ENCODE measurements at places on chromosomes 6 and 20.

DNA sequence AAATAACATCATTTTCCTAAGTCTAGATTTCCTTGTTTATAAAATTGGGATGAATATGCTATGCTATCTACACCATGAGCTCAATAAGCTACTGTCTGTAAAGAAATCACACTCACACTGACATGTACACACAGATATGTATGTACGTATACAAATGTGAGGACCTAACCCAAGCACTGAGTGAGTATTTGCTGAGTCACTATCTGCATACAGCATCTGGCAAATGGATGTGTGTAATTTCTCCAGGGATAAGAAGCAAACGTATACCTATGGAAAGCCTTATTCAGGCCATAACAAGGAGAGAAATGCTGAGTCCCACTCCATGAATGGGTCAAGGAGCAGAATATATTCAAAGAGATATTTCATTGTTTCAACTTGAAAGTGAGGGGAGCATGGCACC lies 153.9 kb downstream of the LPA start:
- DNase-seq, result no peak

DNA sequence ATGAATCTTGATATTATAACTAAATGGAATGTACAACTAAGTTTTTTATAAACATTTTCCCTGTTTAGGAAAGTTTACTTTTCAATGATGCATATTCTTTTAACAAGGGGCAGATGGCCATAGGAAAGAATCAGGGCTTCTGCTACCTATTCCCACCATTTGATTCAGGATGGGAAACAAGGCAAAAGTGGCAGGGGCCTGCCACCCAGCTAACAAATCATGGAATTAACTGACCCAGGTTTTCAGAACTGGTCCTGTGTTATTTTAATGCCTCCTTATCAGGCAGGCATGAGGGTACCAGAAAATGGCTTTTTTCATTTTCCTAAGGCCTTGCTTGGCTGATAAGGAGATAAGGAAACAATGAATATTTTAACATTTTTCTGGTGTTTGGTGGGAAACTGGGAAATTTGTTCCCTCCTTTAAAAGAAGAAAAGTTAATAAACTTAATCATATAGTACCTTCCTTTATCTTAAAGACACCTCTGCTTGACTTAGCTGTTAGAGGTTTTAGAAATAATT lies 6.7 kb downstream of the POU3F2 start:
- no peak for DNase-seq

GRCh38 chr20:22684763-22685443 lies 100.5 kb upstream of the FOXA2 start:
- DNase-seq, result no peak

- no peak for DNase-seq
Observed at GRCh38 chr20:36655004-36655403, 9.0 kb upstream of the SLA2 start.

DNA sequence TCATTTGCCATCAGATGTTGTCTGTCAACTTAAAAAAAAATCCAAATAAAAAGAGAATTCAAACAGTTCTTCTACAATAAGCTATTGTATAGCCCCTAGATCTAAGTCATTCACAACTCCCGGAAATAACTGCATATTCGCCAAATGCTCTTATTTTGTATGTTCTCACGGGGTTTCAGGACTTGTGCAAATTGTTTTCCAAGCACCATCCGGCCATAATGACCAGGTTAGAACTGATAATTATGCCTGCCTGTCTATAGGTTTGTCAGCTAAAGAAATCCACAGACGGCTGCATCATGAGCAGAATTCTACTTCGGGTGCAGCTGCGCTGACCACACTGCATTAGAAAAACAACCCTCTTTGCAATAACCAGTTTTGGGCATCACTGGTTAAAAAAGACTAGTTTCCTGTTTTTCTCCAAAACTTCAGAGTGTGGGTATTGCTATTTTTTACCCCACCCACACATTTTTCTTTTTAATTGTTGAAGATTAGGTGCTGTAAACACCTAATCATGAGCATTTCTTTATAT lies 87.7 kb downstream of the HIVEP2 start:
- no peak for DNase-seq

DNA sequence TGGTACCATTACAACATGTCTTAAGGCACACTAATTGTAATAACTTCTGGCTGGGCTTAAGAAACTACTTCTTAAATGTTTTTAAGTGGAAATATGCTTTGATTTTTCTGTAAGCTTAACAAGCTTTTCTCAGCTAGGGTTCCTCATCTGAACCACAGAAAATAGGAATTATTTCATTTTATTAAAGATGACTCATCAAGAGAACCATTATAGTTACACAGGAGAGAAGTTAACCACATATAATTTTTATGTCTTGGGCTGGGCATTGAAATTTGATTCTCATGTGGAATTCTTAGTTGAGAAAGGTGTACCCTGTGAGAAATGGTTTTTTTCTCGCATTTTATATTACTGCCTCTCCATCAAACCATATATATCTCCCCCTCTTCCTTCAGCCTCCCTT lies 75.1 kb downstream of the QKI start:
- DNase-seq, result no peak

DNA sequence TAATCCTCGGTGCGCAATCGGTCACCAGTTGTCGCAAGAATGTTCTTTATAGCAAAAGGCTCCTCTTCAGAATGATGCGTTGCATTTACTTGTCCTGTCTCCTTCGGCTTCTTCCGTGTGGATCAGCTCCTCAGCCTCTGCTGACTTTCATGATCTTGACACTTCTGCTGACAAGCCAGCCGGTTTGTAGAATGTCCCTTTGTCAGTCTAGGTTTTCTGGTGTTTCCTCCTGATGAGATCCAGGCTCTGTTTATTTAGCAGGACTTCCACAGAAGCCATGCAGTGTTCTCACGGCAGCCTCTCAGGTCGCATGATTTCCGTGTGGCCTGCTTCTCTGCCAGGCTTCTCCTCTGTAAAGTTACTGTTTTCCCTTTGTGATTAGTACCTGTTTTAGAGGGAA lies 66.9 kb downstream of the STX11 start:
- DNase-seq, result no peak

DNA sequence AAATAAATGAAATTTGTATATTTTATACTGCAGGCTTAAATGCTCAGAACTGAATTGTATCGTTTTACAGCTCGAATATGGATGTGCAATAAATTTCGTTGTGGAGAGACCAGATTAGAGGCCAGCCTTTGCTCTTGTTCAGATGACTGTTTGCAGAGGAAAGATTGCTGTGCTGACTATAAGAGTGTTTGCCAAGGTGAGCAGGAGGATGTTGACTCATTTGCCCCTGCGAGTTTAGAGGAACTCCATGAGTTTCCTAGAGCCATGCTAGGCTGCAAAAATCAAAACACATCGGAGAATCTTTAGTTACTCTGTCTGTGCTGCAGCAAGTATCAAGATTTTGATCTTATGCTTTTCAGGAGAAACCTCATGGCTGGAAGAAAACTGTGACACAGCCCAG lies 15.4 kb downstream of the ENPP3 start:
- DNase-seq, result no peak

DNA sequence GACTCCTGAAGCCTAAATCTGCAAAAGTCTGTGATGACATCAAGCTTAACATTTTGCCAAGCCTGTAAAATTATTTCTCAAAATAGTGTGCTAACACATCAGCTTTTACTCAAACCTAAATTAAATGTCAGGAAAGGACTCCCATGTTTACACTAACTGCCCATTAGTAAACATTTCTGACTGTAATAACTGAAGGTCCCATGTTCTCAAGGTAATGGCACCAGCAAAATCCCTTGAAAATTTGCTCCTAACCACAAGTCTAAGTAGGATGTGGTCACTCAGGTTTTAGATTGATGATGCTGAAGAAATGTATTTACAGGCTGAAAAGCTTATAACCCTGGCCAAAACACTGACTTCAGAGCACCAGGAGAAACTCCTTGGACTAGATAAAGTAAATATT lies 33.0 kb downstream of the BACH2 start:
- no peak for DNase-seq

DNA sequence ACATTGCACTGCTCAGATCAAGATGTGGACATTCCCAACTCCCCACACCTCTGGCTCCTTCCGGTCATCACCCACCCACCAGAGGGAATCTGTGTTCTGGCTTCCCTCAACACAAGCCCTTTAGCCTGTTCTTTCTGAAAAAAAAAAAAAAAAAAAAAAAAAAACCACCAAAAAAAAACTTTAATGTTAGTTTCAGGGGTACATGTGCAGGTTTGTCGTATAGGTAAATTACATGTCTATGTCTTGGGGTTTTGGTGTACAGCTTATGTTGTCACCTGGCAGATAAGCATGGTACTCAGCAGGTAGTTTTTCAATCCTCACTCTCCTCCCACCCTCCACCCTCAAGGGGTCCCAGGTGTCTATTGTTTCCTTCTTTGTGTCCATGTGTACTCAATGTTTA lies 135.8 kb upstream of the FOXA2 start:
- no peak for DNase-seq

DNA sequence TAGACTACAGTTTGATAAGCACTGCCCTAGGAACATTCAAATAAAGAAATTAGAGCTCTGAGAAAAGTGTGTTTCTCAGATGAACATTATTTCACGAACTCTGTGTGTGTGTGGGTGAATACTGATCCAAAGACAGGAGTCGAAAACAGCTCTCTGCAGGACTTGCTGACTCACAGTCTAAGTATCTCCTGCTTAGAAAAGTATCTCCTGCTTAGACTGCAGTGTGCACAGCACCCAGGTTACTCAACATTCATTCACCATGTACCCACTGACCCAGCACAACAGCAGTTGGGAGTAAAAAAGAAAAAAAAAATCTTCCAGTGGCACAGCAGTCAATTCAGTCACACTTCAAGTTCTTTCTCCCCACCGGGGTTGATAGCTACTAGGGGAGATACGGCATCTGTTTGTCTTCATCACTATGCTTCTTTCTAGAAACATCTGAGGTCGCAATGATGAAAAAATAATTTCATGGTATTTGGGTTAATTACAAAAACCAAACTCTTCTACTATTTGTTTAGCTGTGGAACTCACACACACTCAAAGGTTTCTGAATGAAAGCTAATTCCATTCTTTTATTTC lies 48.0 kb downstream of the GCLC start:
- DNase-seq, result no peak

DNA sequence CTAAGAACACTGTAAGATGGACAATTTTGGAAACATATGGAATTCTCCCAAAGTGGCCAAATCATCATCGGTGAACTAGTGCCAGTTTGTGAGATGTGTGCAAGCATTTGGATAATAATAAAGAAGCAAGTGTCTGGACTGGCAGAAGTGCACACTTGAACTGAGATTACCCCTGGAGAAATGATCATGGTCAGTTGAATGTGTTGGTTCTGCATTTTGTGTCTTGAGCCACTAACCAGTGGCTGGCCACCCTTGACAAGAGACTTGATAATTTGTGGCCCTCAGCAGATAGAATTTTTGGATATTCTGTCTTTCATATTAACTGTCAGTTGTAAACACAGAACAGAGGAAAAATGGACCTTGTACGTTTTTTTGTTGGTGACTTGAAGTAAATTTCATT lies 37.4 kb downstream of the CITED2 start:
- no peak for DNase-seq

DNA sequence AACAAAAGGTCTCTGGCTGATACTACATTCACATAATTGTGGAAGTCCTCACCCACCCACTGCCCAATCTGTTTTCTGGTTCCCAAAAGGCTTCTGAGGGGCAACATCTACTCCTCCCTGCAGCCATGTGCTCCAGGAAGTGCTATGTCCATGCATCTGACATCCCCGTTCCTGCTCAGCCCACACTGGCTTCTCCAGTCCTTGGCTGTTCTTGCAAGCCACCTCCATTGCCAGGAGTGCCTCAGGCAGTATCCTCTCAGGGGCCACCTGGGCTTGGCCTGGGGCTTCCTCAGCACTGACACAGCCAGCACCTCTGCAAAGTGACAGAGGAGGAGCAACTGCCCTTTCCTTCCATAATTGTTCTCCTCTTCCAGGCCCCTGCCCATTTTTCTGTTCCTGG lies 18.3 kb downstream of the ARHGAP18 start:
- no peak for DNase-seq

DNA sequence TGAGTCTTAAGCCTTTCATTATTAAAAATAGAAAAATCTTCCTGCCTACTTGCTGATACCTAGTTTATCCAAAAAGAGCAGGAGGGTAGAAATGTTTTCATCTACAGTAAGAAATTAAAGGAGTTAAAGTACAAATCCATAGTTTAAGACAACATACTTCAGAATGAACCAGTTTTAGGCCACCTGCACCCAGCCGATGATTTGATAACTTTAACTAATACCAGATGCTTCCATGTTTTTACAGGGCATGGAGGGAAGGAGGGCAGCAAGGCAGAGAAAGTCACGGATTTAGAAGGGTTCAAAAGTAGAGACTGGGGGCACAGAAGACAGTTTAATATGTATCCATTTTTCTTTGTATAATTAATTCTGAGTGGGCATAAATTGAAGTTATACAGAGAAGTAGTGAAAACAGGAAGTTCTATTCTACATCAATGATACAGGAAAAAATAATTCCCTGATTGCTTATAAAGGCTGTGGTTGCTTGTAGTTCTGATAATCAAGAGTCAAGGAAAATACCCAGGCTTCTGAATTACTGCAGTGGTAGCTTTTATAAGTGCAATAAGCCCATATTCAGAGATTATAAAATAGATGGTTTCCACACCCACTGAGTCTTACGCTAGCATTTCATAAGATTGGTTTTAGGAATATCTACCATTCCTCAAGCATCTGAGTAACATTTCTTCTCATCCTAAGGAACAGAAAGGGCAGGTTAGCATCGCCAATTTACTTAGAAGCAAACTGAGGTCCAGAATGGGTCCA lies 72.0 kb downstream of the GMDS start:
- DNase-seq, result no peak

GRCh38 chr6:152267967-152268845 lies 369.0 kb downstream of the SYNE1 start:
- DNase-seq, result no peak

DNA sequence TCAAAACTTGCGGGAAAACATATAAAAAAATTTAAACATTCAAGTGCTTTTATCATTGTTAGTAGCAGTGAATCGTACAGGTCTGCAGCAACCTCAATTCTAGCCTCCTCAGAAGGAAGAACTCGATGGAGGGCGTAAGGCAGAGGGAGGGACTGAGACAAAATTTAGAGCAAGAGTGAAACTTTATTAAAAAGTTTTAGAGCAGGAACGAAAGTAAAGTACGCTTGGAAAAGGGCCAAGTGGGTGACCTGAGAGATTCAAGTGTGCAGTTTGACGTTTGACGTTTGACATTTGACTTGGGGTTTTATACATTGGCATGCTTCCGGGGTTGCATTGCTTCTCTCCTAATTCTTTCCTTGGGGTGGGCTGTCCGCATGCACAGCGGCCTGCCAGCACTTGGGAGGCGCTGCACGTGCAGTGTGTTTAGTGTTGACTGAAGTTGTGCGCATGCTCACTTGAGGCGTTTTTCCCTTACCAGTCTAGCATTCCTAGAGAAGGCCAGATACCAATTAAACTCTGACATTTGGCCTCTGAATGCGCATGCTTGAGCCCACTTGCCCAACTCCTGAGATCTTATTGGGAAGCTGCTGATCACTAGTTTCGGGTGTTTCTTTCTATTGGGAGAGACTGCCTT lies 82.6 kb downstream of the TBX18 start:
- no peak for DNase-seq
